ENCODE measurements at places on chromosomes 2 and 18.

DNA sequence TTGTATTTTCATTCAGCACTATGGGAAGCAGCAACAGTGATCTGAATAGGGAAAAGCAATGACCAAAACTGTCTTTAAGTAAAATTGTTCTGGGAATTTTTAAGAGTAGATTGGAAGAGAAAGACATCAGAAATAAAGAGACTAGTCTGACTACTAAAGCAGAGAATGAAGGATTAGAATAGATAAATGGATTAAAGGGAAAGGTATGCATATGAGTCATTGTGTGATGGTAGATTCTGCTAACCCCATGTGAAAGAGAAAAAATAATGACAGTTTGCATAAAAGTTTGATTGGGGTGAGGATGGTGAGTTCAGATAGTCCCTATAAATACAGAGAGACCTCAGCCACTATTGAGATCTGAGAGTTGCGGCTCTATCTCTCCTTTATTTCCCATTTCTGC, 139.6 kb upstream of the DCC start:
- DNase-seq = no peak

DNA sequence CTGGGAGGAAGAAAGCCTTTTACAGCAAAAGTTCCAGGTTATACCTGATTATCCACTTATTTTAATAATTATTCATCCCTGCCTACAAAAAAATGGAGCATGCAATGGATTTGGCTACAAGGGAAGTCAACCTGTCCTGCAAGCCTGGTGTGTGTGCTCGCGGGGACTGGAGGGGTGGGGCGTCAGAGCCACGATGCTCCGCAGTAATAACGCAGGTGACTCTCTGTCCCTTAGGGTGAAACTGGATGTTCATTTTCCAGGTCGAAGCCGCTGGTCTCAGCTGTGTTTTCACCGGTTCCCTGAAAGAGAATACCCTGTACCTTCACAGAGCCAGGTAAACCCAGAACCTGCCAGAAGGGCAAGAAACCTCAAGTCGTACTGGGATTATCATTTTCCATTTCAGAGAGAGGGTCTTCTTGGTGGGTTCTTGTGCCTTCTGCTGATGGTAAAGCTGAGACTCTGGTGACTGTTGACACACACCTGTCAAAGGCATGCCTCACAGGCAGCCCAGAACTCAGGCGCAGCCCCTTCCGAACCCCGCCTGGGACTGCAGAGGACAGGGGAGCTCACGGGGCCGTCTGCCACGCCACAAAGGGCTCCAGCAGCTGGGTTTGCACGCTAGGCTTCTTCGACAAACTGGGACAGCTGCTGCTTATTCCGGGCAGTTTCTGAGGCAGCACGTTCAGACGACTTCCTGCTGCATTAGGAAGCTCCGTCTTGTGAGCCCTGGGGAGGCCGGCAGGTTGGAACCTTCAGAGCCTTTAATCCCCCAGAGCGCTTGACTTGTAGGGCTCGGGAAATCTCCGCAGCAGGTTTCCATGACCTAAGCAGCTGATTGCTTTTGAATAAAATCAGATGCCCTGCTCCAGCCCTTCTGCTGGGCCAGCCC, 58.6 kb downstream of the KCNG2 start:
- no peak for DNase-seq

DNA sequence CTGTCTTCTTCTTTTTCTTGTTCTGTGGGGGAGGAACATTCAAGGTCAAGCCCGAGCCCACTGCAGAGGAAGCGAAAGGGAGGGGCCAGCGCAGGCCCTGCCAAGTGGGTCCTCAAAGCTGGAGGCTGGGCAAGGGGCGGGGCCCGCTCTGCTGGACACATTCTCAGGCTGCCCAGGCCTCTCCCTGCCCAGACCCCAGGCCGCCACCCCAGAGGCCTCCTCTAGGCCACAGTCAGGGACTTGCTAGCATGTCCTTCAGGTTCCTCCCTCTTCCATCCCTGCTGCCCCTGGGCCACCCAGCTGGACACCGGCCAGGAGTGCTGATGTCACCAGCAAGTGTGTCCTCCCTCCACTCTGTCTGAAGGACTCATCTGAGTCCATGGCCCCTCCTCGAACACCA, 44.1 kb downstream of the KIF1A start:
- no peak for DNase-seq

DNA sequence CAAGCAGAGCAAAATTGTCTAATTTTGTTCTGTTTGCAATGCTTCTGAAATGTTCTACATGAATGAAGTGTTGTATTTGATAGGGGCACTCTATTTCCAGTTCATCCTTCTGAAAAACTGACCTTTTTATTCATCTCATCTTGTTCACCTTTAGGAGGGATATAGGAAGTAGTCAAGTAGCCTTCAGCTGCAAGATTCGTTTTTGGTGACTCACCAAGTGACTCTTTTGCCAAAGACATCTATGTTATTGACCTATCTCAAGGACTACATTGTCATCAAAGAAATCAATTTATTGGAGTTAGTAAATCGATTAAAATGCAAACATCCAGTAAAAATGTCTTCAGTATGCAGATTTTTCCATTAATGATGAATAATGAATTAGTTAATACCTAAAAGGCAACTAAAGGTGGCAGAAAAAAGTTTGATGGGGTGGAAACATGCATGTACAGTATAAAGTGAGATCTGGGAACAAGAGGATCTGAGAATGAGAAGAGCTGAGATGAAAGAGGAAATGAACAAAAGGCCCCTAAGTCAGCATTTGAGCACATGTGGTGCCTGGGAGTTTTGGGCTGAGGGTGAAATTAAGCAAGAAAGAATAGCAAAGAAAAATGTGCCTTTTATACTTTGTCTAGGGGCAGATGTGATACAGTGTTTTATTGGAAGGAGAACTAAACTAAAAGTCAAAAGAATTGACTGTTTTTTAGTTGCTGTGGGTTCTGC, 255.1 kb upstream of the LINC00305 start:
- DNase-seq = no peak

DNA sequence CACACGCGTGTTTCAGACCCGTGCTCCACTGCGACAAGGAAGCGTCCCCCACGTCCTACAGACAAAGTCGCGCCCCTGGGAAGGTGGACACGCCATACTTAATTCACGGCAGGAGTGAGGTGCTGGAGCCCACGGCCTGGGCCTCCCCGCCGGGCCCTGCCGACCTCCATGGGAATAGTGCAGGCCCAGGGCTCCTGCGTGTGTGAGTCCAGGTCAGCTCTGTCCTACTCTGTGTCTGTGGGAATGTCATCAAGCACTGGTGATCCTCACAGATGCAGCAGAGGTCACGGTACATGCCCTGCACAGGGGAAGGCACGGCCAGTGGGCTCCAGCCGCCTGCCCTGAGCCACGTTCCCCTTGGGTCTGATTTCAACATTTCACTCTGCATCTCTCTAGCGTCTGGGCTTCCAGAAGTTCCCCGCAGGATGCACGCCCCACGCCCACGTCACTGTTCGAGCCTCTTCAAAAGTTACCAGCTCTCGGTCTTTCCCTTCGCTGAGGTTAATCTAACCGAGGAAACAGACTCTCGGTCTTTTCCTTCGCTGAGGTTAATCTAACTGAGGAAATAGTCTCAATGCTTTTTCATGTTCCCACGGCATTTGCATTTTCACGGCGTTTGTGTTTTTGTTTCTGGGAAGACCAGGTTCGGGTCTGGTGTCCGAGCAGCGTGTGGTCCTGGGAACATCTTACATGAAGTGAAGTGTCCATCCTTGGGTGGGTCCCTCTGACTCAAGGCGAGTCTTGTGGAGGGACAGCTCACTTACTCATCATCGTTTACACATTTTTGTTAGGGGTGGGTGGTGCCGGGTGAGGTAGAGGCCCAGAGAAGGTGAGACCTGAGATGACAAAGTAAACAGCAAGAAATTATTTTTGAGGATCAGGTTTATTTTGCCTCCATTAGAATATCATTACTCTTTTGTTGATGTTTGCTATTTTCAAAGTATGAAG, 157.3 kb upstream of the ALKAL2 start:
- no peak for DNase-seq

DNA sequence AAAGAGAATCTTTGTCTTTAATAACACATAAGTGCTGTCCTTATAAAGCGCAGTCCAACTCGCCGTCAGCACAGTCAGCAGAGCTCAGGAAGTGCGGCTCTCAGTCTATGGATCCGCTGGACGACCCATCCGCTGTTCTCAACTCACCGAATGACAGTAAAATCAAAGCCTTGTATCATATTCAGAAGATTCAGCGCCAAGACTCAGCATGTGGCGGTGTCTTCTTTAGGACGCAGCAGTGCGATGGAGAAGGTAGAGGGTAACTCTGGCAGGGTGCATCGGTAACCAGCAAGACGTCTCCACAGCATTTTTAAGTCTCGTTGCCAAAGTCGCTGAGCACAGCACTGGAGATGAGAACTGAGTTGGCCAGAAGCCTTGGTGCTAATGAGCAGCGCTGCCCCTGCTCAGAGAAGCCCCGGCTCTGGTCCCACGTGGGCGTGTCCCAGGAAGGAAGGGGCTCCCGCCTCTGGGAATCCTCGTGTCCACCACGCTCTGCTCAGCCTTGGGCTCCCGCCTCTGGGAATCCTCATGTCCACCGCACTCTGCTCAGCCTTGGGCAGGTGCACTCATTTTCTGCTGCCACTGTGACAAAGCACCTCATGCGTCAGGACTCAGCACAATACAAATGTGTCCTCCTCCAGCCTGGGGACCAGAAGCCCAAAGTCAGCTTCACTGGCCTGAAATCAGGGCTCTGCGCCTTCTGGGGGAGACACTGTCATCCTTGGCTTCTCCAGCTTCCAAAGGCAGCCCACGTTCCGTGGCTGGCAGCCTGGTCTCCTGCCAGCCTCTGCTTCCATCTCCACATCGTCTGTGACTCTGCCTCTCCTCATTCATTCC, 238.0 kb upstream of the SALL3 start:
- no peak for DNase-seq

GRCh38 chr2:177478029-177478428, 85.5 kb downstream of the AGPS start:
- no peak for DNase-seq

DNA sequence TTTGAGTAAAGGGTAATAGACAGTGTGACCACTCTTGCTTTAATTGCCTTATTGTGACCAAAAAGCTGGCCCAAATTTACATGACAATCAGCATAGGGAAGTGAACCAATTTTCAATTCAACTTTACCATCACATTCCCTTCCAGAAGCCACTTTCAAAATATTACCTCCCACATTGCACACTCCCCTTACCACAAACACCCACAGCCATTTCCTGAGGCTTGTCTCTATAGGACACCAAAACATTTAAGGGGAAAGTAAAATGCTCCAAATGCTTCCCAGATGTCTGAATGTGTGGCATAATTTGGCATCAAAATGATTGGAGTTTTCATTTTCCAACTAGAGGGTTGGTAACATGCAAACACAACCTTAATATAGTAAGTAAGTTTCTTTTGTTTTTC, 616.1 kb downstream of the SLC4A3 start:
- DNase-seq = no peak

- no peak for DNase-seq
These were observed 164.6 kb downstream of the SEPTIN10 start for GRCh38 chr2:109448946-109449788.

- DNase-seq = no peak
These were observed 652 bp downstream of the ITPRID2 start for GRCh38 chr2:181891966-181892798.

DNA sequence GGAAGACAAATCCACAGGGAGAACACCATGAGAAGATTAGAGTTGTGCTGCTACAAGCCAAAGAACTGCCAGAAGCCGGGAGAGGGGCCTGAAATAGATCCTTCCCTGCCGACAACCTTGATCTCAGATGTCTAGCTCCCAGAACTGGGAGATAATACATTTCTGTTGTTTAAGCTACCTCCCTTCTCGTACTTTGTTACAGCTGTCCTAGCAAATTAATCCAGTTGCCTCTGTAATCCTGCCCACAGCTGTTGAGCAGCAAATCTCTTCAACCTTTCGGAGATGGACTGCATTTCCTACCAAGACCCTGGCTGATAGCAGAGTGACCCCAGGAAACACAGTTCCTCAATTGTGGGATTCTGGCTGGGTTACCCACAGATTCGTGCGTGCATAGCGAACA, 2.6 kb upstream of the TBC1D8 start:
- DNase-seq = no peak

DNA sequence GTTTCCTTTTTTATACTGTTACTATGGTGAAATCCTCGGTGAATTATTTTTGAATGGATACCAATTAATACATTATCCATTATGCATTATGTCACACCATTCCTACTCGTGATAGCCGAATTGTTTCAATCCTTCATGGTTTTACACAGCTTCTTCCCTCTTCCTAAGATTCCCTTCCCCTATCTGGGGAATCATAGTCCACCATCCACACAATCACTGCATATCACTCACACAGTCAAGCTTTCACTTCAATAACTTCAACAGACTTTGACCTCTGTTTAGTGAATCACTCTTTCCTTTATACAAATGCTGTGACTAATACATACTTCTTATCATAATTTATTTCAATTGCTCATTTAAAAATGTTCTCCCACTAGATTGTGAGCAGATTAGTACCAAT, 1108.1 kb upstream of the LRRTM1 start:
- DNase-seq = no peak

GRCh38 chr2:162211732-162212131, 31.5 kb downstream of the FAP start:
- no peak for DNase-seq

- no peak for DNase-seq
These were observed at the start of gene UCN for GRCh38 chr2:27308359-27308881. TSS of gene UCN (minus strand) at chr2:27308445. CDS start at chr2:27307895, 550 bp downstream.

GRCh38 chr2:50133766-50134165, 898.2 kb downstream of the NRXN1 start:
- DNase-seq = no peak

DNA sequence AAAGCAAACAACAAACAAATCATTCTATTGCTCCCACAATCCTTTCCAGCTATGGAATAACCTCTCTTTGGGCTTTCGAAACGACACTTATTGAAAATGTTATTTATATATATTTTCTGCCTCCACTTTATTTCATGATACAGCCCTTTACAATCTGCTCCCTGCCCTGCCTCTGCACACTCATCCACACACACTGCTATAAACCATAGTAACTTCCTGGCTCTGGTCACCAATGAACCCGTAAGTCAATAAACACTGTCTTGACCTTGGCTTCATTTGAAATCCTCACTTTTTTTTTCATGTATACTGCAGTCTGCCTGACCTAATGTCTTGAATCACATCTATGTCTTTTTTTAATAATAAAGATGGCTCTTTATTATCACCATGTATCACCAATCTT, 161.5 kb downstream of the SLC39A10 start:
- no peak for DNase-seq

DNA sequence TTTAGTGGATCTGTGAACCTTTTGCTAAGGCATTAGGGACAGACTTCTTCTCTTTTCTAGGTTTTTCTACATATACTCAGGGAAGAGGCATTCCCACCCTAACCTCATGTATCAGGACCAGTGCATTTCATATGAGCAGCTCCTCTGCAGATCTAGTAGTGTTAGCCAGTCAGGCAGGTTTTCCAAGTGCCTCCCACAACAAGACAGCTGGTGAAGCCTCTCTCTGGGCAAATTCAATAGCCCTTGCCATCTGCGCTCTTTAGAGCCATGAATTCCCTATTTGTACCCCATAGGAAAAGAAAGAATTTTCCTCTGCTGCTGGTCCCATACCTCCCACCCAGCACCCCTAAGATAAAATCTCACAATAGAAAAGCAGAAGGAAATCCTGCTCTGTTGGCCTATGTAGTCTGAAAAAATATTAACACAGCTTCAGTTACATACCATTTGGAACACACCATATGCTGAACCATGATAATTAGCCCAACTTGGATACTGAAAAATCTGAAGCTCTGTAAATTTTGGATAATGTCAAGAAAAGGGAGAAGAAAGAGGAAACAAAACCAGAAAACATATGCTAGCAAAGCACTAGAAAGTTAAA, 1354.6 kb upstream of the NRXN1 start:
- DNase-seq = no peak

- no peak for DNase-seq
These were observed 99.6 kb upstream of the THSD7B start for GRCh38 chr2:136665736-136666135.

Measured in GOT3 (cell line).